ENCODE measurements at places on chromosomes 7 and 10.

- DNase-seq = no peak
These were observed 117.7 kb downstream of the CYTH3 start for GRCh38 chr7:6154542-6155404.

DNA sequence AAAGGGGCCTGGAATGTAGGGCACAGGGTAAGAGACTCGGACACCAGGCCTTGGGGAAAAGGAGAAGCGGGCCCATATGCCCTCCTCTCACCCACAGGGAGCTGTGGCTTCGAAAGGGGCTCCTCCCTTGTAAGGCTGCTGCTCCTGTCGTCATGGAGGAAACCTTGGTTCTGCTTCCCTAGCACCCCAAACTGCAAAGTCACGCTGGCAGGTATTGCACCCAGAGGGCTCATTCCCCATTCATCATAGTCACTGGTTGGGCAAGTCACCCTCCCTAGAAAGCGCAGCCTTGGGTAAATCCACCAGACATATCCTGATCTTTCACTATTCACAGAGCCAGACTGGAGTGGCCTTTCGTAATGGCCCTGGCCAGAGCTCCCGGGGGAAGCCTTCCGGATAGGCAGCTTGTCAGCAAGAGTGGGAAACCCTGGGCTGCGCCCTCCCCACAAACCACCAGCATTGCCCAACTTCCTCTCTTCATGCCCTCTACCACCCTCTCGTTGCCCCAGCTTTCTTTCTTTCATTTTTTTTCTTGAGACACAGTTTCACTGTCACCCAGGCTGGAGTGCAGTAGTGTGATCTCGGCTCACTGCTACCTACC is 121.0 kb downstream of the HIP1 start:
- DNase-seq = no peak

DNA sequence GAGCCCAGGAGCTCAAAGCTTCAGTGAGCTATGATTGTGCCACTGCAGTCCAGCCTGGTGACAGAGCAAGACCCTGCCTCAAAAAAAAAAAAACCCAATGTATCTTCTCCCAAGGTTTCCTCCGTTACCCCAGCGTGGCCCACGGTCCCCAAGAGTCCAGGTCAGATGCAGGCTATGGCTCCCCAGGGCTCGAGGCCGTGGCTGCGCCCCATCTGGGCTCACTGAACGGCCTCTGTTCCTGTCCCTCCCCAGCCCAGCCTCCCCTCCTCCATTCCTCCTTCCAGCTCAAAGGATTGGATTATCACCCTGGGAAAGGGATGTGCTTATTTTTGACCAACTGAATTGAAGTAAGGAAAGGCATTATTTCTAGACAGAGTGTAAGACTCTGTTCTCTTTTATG is 31.0 kb downstream of the STK32C start:
- DNase-seq = no peak

DNA sequence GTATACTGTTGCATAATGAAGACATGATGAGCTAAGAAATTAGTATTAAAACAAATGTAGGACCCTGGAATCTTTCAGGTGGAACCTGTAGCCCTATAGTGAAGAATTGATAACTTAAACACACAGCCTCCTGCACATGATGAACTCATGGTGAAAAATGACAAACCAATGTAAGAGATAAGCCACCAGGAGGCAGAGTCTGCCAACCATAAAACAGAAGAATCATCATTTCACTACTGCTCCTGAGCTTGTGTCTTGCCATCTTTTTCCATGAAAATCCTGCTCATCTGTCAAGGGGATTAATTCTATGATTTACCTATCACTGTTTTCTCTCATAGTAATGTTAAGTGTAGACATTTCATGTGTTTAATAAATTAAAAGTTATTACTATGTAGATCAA is 363.9 kb downstream of the MALRD1 start:
- DNase-seq = peak; percentile 12

- no peak for DNase-seq
These were observed 45.0 kb downstream of the ALOX5 start for GRCh38 chr10:45418849-45419675.

- DNase-seq = no peak
These were observed 1.8 kb upstream of the SP8 start for GRCh38 chr7:20788420-20788990.

DNA sequence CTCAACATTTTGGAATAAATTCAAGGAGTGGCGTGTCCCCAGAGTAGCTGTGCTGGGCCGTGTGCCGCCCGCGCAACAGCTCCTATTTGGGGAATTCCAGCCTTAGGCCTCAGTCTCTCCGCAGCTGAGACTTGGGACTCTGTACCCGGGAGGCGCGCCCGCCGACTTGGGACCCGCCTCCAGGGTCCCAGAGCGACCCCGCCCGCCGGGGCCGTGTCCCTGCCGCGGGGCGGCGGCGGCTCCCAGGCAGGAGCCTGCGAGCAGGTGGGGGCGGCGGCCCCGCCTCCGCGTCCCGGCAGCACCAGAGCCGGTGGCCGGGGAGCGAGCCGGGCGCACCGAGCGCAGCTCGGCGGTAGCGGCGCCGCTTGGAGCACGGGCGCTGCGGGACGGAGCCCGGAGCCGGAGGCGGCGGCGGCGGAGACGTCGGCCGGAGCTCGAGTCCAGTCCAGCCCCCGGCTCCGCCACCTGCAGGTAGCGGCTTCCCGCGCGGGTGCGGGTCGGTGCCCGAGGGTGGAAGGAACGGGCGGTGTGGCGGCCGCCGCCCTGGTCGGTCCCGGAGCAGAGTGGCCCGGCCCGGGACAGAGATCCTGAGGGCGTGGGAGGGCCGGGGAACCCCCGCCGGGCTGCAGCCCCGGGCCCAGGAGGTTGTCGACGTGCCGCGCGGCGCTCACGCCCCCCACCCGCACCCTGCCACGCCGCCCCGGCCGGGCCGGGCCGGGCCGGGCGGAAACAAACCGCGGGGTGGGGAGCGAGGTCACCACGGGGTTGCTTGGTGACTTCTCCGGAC is at the start of gene WIPF3:
WIPF3 (plus strand) TSS at position 301 of the 787 bp plus-strand sequence. CDS start 28,217 bp downstream, outside the sequence.
- no peak for DNase-seq

GRCh38 chr10:133359554-133359971 is 1.7 kb upstream of the FUOM start:
- DNase-seq = no peak

- no peak for DNase-seq
These were observed 30.4 kb downstream of the LYZL1 start for GRCh38 chr10:29319205-29319781.

DNA sequence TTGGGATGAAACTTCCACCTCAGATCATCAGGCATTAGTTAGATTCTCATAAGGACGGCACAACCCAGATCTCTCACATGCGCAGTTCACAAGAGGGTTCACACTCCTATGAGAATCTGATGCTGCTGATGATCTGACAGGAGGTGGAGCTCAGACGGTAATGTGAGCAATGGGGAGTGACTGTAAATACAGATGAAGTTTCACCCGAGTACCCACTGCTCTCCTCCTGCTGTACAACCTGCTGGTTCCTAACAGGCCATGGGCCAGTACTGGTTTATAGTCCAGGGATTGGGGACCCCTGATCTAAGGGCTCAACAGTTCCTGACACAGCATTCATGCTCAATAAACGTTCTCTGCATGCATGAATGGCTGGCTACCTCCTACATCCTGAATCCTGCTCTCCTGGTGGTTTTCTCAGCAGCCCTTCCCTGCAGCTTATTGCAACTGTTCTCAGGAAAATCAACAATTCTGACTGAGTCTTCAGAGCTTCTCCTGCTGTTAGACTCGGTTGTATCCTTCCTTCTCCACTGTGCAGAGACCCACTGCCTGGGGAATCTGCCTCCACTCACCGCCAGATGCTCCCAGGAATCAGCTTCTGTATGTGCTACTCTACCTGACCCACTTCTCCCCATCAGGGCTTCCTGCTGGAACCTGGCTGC is 17.4 kb downstream of the PDE6C start:
- no peak for DNase-seq

DNA sequence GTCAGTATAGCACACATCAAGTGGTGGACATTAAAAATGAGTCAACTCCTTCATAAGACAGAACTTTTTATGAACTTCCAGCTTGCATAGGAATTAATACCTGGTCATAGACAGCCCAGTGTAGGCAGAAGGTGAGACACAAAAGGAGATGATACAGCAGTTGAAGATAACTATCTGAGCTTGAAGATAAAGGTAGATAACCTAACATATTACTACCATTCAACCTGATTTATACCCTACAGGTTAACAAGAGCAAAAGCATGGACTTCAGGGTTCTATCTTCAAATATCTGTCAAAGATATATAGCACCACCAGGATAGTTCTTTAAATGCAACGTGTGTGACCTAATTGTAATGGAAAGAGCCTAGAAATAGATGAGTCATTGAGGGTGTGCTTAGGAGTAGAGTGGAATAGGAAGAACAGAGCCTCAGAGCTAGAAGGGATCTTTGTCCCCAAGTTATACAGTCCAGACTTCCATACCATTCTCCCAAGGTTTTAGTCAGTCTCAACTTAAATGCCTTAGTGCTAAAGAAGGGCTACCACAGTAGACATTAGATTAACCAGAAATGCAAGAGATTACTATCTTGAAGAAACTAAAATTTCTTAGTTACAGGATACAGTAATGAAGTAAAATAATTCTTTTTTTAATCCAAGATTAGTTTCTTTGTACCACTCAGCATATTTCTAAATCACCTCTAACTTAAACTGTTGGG is 9.2 kb downstream of the ZNF800 start:
- no peak for DNase-seq

- peak; percentile 28 for DNase-seq
These were observed at the start of gene CNTNAP2 for GRCh38 chr7:146116521-146117222. CNTNAP2 (plus strand) TSS chr7:146116801; CDS start chr7:146116877, 76 bp downstream.

- no peak for DNase-seq
These were observed 30.6 kb downstream of the VIPR2 start for GRCh38 chr7:159114096-159114495.

DNA sequence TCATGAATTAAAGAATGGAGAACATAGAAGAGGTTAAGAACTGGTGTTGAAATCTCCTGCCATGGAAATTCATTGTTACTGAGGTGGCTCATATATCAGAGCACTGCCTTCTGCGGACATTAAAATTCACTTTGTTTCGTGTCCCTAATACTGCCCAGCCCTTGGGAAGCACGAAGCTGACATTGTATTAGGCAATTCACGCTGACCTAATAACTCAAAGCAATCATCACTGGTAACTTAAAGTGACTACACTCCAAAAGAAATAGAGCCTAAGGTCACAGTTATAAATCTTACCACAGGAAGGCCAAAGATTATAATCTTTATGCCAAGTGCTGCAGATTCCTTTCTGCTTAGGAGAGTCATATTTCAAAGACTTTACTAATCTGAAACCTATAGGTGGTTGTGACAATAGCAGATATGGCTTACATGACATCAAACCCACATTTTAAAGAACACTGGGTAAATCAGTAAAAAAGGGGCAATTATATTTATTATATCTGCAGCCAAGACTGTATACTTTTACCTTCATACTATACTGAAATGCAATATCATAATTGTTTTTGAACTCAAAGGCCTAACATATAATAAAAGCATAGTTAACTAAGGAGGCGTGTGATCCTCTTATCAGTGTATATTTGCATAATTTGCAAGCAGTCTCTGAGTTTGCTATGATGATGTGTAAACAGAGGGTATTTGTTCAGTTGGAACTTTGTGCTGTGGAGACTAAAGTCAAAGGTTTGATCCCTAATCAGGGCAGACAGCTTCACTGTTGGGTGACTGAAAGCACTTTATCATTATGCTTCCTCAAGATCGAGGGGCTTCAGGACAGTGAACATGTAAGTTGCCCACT is 51.9 kb upstream of the CAPZA2 start:
- no peak for DNase-seq

DNA sequence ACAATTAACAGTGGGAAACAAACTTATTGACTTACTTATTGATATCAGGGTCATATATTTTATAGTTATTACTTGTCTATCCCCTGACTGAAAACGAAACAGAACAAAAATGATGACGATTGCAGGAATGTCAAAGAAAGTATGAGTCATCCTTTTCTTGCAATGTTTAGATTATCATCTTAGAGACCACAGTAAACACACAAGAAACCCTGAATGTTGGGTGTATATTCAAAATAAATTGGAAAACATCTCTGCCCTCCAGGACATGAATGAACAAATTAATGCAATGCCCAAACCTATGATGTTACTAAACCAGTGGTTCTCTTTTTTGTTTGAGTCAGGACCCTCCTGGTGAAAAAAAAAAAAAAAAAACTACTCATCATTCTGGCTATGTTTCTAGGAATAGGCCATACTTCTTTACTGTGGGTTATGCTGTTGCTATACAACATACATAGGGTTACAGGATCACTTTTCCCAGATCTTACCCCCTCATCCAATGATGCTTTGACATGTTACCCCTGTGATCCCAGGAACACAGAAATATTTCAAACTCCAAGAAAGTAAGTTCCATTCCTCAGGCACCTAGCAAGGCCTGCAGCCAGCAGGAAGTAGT is 623.4 kb upstream of the IGFBP3 start:
- no peak for DNase-seq

- no peak for DNase-seq
These were observed 96.9 kb upstream of the CCDC71L start for GRCh38 chr7:106757846-106758245.

DNA sequence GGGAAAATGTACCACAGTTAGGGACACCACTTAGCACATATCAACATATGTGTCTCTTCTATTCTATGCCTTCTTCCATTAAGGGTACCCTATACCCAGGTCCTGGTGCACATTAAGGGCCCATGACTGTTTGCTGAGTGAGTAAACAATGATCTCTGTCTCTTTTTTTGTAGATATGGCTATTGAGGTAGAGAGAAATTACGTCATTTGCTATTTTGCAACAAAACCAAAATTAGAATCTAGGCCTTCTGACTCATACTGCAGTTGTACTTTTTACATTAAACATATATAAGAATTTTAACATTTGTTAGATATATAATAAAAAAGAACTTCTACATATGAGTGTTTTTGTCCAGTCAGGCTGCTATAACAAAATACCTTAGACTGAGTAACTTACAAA is 683.2 kb upstream of the LRRN3 start:
- no peak for DNase-seq
